ENCODE measurements at places on chromosomes 5 and 9.

DNA sequence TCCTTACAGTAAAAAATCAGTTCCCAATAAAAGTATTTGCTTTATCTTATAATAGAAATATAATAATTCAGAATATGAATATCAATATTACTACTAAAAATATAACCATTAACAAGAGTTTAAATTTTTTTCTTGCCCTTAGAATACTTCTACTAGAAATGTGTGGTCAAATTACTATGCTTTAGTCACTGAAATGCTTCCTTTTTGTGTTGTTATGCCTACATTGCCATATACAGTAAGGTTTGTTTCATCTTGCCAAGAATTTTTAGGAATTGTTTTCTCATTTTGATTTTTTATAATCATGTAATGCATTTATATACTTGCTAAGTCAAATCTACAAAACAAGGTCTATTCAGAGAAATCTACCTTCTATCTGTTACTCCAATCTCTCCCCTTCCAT is 181.7 kb downstream of the CDK5RAP2 start:
- DNase-seq = no peak

GRCh38 chr9:115182264-115182663 is 64.3 kb upstream of the TNC start:
- DNase-seq = no peak

GRCh38 chr9:82183181-82183860 is 194.7 kb downstream of the SPATA31D1 start:
- no peak for DNase-seq

DNA sequence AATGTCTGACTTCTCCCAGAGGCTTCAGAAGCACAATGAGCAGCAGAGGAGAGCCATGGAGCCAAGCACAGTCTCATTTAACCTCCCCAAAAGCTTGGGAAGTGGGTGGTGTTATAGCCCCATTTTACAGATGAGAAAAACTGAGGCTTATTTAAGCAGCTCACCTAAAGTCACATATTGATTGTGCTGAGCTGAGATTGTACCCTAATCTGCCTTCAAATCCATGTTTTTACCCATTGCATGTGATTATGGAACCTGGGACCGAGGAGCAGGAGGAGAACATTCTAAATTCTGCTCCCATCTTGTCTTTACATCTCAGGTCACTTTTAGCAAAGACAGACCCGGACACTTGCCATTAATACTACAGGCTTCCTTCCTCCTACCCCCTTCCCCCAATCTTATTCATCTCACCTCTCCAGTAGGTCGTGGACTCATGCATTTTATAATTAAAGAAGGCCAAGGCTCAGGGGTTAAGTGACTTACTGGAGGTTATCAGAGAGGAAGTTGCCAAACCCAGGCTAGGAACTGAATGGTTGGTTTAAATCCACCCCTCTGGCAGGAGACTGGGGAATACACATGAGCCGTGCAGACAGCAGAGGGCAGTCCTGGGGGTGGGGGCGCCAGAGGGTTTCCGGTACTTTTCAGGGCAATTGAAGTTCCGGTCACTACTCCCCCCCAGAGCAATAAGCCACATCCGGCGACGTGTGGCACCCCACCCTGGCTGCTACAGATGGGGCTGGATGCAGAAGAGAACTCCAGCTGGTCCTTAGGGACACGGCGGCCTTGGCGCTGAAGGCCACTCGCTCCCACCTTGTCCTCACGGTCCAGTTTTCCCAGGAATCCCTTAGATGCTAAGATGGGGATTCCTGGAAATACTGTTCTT is 51.0 kb upstream of the IL17B start:
- no peak for DNase-seq

DNA sequence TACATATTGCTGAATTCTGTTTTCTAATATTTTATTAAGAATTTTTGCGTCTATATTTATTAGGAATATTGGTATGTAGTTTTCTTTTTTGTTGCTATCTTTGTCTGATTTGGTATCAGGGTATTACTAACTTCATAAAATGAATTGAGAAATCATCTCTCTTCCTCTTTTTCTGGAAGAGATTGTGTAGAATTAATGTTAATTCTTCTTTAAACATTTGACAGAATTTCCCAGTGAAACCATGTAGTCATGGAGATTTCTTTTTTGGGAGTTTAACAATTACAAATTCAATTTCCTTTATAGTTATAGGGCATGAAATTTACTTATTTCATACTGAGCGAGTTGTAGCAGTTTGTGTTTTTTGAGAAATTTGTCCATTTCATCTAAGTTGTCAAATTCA is 3.3 kb upstream of the FAM170A start:
- DNase-seq = no peak

DNA sequence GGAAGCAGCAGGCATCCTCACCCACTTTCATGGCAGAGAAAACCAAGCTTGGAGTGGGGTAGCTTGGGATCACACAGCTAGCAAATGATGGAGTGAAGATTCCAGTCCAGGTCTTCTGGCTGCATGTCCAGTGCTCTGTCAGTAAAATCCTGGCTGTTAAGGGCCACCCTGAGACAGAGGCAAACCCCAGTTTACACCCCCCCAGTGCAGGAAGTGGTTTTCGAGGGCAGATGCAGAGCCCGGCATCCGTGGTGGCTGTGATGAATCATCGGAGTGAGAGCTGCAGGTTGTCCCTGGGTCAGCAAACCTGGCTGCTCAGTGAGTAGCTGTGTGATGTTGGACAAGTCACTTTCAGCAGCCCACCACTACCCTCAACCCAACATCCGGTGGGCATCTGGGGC is 115.4 kb downstream of the RGS3 start:
- DNase-seq = peak; percentile 65

DNA sequence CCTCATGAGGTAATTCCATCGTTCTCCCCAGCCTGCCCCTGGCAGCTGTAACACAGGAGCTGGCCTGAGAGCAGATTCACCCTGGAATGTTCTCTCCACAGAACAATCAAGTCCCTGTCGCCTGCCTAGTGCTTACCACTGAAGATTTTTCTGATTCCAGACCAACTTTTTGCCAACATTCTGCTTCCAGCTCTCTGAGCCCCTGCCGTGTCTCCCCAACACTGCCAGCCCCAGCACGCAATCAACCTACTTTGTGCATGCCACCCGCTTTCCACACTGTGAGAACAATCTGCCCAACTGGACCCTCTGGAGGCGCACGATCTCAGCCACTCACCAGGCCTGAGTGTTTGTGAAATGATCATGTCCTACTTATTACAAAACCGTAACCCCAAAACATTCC is 62.6 kb downstream of the PSMB7 start:
- DNase-seq = no peak

GRCh38 chr9:100375658-100376057 is 22.9 kb upstream of the TEX10 start:
- DNase-seq = no peak

Data from stimulated activated CD4-positive, alpha-beta T cell treated with anti-CD3 and anti-CD28 coated beads, Interleukin-1b, Interleukin-23, amount 100 ng/mL, for 4 hours (primary cell).